Left lung (tissue), 14 donors: ENCODE measurements at places on chromosomes 3 and 15. TPM values are rescaled to one million over a fixed set of nuclear protein-coding genes. Genes with fewer than 3 reads are reported as not detected.

Gene MNS1
- 18.5 TPM for polyA plus RNA-seq

DNA sequence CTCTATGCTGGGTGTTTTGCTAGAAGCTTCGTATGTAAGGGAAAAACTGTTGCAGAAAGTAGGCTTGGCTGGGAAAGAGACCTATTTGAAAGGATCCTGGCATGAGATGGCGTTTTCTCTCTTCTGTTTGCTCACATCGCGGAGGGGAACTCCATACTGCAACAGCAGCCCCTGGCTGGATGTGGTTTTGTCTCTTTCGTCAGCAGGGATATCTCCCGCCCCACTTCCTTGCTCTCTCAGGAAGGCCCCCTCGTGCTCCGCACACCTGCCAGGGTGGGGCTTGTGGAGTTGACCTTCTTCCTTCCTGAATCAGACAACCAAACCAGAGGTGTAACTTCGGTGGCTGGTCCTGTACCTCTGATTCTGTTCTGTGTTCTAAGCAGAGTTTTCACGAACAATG, 26.4 kb upstream of the MYZAP start:
- DNase-seq, result peak; percentile 58

GRCh38 chr3:179658606-179659005, 5.8 kb downstream of the USP13 start:
- no peak for DNase-seq

- no peak for DNase-seq
Measured at GRCh38 chr15:98226578-98226977, 266.1 kb downstream of the ARRDC4 start.

Gene PTPRG
- 54.7 TPM for polyA plus RNA-seq

DNA sequence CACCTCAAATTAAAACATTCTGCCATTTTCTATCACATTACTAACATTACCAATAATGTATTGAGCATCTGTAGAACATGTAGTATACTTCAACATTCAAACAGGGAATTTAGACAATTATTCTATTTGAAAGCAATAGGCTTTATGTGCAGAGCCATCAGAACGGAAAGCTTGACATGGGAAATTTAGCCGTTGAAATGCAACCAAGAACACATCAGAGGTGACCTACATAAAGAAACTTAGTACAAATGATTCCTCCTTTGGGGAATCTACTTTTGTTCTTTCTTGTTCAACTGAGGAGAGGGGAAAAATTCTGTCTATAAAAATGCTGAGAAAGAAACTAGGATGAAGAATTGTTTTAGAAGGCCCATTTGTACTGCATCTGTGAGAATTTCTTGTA, 38.6 kb upstream of the RBMS3 start:
- no peak for DNase-seq

Gene ANKRD63
- polyA plus RNA-seq, result not detected

Gene HACL1
- polyA plus RNA-seq, result 21.3 TPM

Gene RAD51
- polyA plus RNA-seq, result 15.6 TPM

GRCh38 chr3:28669870-28670269, 321.2 kb upstream of the AZI2 start:
- DNase-seq, result no peak

Gene WDR93
- 1.8 TPM for polyA plus RNA-seq

DNA sequence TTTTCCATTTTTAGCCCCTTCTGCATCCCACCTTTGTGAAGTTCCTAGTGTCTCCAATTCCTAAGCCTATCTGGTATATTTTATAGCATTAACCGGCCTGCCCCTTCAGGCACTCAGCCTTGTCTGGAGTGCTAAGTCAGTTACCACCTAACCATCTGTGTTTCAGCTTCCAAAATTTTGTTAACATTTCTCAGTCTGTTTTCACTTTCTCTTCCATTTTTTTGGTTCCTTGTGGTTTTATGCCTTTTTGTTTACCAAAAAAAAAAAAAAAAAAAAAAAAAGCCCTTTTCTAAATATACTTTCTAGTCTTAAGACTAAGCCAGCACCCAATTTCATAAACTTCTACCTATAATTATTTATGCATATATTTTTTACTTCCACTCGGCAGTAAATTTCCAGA, 92.4 kb downstream of the CSNK1G1 start:
- no peak for DNase-seq

- no peak for DNase-seq
Measured at GRCh38 chr3:5151586-5151985, 29.5 kb downstream of the ARL8B start.

DNA sequence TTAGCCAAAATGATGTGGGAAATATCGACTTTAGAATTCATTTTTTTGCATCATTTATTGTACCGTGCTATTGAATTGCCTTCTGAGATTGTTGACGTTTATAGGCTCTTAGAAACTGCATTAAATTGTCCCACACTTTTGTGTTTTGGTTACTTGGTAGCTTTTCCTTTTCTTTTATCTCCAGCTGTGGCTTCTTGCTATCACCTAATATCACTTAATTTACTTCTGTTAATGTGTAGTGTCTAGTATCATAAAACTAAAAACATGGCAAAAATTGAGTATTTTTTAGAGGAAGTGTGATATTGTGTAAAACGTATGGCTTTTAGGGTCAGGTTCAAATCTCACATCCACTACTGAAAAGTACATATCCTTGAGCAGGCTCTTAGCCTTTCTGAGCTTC, 11.2 kb downstream of the TMOD3 start:
- no peak for DNase-seq

DNA sequence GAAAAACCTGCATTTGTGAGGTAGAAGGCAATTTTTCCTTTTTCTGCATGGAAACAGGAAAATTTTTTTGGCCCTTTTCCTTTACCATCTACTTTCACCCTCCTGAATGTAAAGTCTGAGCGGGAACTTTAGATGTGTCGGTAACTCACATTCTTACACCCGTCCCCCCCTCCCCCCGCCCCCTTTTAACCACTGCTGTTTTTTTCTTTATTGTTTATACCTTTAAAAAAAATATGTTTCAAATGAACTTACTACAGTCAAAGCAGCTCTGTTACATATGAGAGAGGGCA, 487 bp upstream of the HES1 start:
- DNase-seq, result no peak

DNA sequence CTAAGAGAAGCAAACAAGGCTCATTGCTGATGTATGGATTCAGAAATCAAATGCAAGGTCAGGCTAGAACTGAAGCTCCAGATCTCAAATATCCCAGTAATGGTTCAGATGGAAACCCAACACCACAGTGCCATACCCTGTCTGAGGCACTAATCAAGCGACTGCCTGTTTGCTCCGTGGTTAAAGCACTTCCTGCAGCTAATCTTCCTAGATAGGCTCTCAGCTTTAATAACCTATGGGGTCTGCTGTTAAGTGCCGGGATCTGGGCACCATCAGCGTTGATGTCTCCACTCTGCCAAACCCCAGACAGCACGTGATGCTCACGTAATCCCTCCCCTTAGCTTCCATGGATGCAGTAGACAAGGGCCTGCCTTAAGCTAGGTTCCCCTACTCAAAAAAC, 262.6 kb downstream of the MECOM start:
- no peak for DNase-seq

DNA sequence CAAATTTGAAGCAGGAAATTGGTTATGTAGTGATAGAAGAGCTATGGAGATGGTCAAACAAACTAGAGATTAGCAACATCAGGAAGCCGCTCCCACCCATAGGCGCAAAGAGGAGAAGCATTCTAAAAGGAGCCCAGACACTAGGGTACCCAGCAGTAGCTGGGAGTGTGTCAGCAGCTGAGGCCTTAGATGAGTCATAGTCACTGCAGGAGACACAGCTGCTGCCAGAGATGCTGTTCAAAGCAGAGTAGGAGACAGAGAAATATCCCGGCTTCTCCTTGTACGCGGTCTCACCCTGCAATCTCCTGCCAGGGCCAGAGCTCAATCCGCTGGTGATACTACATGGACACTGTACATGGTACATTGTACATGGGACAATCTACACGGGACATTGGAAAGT, 61.9 kb downstream of the VGLL3 start:
- DNase-seq, result no peak

Gene DNAJB11
- 57.2 TPM for polyA plus RNA-seq

- no peak for DNase-seq
Measured at GRCh38 chr3:173819368-173819767, 421.8 kb downstream of the NLGN1 start.

Gene FRMD4B
- 71.6 TPM for polyA plus RNA-seq

GRCh38 chr3:186724911-186725310, 7.8 kb downstream of the KNG1 start:
- no peak for DNase-seq

- DNase-seq, result no peak
Measured at GRCh38 chr15:36756707-36757106, 177.3 kb downstream of the CDIN1 start.

GRCh38 chr3:109480014-109480413, 142.7 kb upstream of the DPPA4 start:
- DNase-seq, result no peak
